ENCODE measurements at places on chromosomes 16 and 17.

DNA sequence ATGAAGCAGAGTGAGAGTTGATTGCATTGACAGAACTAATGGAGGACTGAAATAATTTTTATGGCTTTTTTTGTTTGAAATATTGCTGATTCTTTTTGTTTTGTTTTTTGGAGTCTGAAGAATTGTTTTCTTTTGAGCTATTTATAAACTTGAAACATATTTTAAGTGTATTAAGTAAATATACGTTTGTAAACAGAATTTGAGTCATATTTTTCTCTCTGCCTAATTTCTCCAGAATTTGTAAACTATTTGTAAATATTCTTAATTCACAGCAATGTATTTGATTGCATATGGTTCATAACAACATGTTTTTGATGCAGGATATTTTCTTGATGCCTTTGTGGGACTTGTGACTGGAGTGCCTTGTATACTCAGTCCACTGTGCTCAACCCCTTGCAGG lies 50.7 kb downstream of the SLFN11 start:
- H3K36me3 ChIP-seq, result no peaks in the 10 kb centered on the region
- H3K4me3 ChIP-seq, result no peak overlapping the region
- H3K27me3 ChIP-seq, result no peaks in the 10 kb centered on the region
- H3K4me1 ChIP-seq, result no peaks in the 10 kb centered on the region
- no peak for DNase-seq
- H3K27ac ChIP-seq, result no peak overlapping the region

DNA sequence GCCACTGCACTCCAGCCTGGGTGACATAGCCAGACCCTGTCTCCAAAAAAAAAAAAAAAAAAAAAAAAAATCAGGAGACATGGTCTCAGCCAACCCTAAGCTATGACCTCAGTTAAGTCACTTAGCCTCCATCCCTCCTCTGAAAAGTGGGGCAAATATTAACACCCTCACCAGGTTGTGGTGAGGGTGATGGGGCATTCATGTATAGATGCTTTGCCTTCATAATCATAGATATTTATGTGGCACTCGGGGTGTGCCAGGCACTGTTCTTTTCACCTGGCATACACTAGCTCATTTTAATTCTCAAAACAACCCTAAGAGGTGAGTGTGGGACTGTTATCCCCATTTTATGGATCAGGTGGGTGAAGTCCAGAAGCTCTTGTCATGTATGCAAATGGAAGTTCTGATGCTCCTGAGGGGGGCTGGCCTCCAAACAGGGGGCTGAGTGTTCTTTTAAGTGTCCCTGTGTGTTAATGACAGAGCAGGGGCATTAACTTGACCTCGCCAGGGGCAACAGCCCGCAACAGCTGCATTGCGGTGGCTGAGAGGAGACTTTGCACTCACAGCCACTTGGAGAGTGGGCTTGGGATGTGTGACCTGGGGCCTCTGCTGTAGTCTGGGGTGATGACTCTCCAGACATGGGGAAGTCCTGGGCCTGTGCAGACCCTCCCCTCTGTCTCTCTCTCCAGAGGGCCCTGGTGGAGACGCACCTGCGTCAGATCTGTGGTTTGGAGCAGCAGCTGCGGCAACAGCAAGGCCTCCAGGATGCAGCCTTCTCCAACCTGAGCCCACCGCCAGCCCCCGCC lies 4.1 kb downstream of the TBKBP1 start:
- H3K36me3 ChIP-seq, result peaks cover 72% of the 10 kb centered on the region
- no peak overlapping the region for H3K4me3 ChIP-seq
- no peaks in the 10 kb centered on the region for H3K27me3 ChIP-seq
- DNase-seq, result no peak

GRCh38 chr16:3838600-3839401 lies 41.7 kb downstream of the CREBBP start:
- no peaks in the 10 kb centered on the region for H3K4me1 ChIP-seq
- H3K27ac ChIP-seq, result no peak overlapping the region

DNA sequence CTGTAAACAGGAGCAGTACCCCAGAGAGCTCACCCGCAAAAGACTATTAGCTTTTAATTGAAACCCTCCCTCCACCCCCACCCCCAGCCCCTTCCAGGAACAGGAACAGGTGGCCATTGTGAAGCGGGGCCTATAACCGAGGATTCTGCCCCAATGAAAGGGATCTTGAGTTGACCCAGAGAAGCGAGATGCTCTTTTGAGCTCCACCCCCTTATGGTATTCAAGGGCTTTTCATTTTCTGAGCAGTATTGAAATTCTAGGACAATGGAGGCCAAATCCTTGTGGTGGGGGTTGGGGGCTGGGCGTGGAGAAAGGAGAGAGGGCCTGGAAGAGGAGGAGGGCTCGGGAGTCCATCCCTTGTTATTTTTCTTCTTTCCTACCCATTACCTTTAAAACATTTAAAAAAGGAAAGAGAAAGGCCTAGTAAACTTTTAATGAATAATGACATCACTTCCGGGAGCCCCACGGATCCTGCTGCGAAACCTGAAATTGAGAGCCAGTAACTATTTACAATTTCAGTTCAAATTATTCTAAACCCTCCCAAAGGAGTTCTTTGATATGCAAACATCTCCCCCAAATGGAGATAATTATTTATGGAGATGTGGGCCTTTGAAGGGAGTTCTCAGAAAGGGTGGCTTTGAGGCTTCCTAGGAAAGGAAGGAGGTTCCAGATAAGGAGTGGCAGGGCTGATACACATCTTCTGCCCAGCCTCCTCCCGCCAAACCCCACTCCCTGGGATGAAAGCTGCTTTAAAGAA lies 30.5 kb downstream of the HS3ST3B1 start:
- DNase-seq, result no peak
- no peak overlapping the region for H3K27ac ChIP-seq
- no peaks in the 10 kb centered on the region for H3K36me3 ChIP-seq
- no peaks in the 10 kb centered on the region for H3K27me3 ChIP-seq

- no peaks in the 10 kb centered on the region for H3K27me3 ChIP-seq
- H3K4me1 ChIP-seq, result no peaks in the 10 kb centered on the region
- no peak overlapping the region for H3K4me3 ChIP-seq
- no peak overlapping the region for H3K27ac ChIP-seq
Measured at GRCh38 chr16:52128361-52128760, 418.6 kb downstream of the TOX3 start.

DNA sequence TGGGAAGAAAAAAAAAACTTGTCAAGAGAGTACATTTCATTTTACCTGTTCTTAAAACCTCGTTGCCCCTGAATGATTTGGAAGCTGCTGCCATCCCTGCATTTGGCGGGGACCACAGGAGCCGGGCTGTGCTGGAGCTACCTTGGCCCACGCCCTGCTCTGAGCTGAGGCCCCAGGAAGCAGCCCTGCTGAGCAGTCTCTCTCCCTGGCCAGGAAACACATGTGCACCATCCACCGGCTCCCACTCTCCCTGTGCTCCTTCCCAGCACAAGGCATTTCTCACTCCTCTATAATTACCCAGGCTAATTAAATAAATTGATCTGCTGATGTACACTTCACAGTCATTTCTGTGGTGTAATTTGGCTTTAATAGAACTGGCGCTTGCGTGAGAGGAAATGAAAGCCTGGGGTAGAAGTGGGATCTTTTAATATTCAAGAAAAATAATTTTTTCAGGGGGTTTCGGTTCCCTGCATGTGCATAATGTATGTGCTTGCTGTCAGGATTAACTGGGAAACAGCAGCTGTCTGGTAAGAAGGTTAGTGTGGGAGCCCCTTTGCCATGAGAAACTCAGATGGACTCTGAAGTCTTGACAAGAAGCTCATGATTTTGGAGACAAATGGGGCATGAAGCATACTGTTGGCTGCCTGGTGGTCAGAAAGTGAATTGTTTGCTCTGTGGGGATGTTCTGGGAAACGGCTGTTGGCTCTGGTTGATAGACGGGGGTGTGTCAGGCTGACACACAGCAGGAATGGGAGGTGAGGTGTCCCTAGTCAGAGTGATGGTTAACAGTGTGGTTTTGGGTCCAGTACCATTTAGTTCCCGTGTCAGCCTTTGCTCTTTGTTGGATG lies 252.3 kb upstream of the EEF2KMT start:
- H3K36me3 ChIP-seq, result no peaks in the 10 kb centered on the region
- H3K27ac ChIP-seq, result no peak overlapping the region
- no peaks in the 10 kb centered on the region for H3K27me3 ChIP-seq
- peaks cover 5% of the 10 kb centered on the region for H3K4me1 ChIP-seq

DNA sequence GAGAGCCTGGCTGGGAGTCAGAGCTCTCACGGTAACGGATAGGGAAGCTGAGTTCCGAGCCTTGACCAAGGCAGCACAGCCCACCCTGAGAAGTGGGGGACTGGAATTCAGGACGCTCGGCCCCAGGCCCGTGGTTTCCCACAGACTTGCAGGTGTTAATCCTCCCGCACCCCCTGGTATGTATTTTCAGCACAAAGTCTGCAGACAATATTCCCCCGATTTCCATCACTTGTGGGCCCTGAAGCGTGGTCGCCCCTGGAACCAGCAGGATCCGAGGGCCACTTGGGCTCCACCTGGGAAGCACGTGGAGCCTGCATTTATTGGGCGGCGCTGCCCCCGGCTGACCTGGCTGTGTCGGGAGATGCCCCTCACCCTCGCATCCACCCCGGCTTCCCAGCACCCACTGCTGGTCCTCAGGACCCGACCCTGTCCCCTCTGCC lies 60.2 kb downstream of the WSB1 start:
- H3K4me1 ChIP-seq, result peaks cover 13% of the 10 kb centered on the region
- no peaks in the 10 kb centered on the region for H3K27me3 ChIP-seq
- H3K27ac ChIP-seq, result no peak overlapping the region

GRCh38 chr17:73991260-73991659 lies 212.2 kb upstream of the RPL38 start:
- H3K4me3 ChIP-seq, result no peak overlapping the region
- H3K36me3 ChIP-seq, result no peaks in the 10 kb centered on the region
- H3K27ac ChIP-seq, result no peak overlapping the region
- peaks cover 2% of the 10 kb centered on the region for H3K27me3 ChIP-seq

DNA sequence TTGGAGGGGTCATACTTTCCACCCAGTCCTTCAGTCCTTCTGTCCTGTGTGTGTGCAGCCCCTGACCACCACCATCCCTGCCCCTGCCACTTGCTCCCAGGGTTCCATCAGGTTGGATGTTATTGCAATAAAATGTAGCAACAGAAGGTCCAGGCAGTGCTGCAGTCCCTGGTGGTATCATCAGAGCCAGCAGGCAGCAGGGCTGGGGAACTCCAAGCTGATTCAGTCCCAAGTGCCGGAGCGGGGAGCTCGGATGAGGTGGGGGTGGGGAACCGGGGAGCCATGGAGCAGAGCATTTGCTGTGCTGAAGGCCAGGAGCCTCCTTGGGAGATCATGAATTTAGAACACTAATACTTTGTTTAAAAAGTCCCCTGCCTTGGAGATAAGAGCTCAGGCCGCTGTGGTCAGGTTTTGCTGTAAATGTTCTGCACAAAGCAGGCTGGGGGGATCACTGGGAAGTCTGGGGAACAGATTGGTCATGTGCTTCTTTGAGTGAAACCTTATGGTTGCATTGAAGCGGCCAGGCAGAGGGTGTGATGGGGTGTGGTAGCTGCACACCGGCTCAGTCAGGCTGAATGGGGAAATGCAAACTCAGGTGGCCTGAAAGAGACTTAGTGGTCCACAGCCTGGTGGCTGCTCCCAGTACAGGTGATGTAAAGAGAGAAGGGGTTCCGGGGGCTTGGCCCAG lies 225.9 kb downstream of the SEC14L1 start:
- no peaks in the 10 kb centered on the region for H3K27me3 ChIP-seq
- peaks cover 39% of the 10 kb centered on the region for H3K4me1 ChIP-seq
- no peak overlapping the region for H3K27ac ChIP-seq
- no peaks in the 10 kb centered on the region for H3K36me3 ChIP-seq
- no peak overlapping the region for H3K4me3 ChIP-seq
- no peak for DNase-seq

GRCh38 chr17:22570144-22570845 lies 878.0 kb downstream of the KCNJ18 start:
- no peak for DNase-seq
- H3K27ac ChIP-seq, result no peak overlapping the region
- H3K27me3 ChIP-seq, result no peaks in the 10 kb centered on the region
- H3K4me1 ChIP-seq, result no peaks in the 10 kb centered on the region

GRCh38 chr16:10688291-10688690 lies 6.4 kb downstream of the TEKT5 start:
- peaks cover 4% of the 10 kb centered on the region for H3K4me1 ChIP-seq
- no peak for DNase-seq
- no peak overlapping the region for H3K4me3 ChIP-seq
- no peak overlapping the region for H3K27ac ChIP-seq

- H3K4me1 ChIP-seq, result no peaks in the 10 kb centered on the region
- no peaks in the 10 kb centered on the region for H3K27me3 ChIP-seq
- DNase-seq, result no peak
- no peaks in the 10 kb centered on the region for H3K36me3 ChIP-seq
Measured at GRCh38 chr16:27434141-27435051, 32.4 kb downstream of the IL21R start.

DNA sequence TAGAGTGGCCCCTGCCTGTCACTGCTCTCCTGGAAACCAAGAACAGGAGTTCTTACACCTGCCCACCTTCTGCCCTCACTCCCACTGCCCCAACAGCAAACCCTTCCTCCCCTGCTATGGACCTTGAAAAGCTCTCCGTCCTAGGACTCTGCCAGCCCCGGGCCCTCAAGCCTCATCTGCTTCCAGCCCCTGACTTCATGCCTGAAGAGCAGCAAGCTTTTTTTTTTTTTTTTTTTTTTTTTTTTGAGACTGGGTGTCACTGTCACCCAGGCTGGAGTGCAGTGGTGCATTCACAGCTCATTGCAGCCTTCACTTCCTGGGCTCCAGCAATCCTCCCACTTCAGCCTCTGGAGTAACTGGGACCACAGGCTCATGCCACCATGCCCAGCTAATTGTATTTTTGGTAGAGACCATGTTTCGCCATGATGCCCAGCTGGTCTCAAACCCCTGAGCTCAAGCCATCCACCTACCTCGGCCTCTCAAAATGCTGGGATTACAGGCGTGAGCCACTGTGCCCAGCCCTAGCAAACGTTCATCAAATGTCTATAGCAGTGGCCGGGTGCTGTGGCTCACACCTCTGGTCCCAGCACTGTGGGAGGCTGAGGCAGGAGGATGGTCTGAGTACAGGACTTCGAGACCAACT lies 16.9 kb downstream of the CARHSP1 start:
- no peak overlapping the region for H3K4me3 ChIP-seq
- H3K27ac ChIP-seq, result no peak overlapping the region
- no peak for DNase-seq

- peaks cover 20% of the 10 kb centered on the region for H3K4me1 ChIP-seq
- DNase-seq, result no peak
- H3K4me3 ChIP-seq, result no peak overlapping the region
- H3K36me3 ChIP-seq, result peaks cover 25% of the 10 kb centered on the region
- no peak overlapping the region for H3K27ac ChIP-seq
Measured at GRCh38 chr17:784143-784542, 2.0 kb downstream of the MRM3 start.

DNA sequence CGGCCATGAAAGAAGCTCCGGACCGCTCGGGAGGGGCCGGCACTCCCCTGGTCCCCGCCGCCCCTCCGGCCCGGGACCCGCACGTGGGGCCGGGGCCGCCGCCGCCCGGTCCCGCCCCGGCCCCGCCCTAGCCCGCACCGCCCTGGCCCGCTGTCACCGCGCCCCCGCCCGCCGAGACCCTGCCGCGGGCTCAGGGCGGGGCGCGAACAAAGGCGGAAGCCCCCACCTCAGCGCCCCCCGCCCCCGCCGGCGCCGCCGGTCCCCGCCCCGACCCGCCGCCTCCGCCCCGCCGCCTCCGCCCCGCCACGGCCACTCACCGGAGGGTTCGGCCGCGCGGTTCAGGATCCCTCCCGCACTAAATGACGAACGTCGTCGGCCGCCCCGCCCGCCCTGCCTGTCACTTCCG lies at the start of gene ARHGDIA:
ARHGDIA (minus strand) TSS at position 357 of the 406 bp plus-strand sequence. CDS start 1,407 bp downstream, outside the sequence.
- peak within 1 kb of the TSS; percentile 86 for H3K4me3 ChIP-seq
- peak within 1 kb of the TSS; percentile 91 for H3K27ac ChIP-seq
- H3K36me3 ChIP-seq, result peaks cover 46% of the 10 kb centered on the region
- peaks cover 40% of the 10 kb centered on the region for H3K4me1 ChIP-seq
